ENCODE measurements at places on chromosomes 7 and 10. TPM values are rescaled to one million over a fixed set of nuclear protein-coding genes. Genes with fewer than 3 reads are reported as not detected.

The WDR86 gene
- not detected for total RNA-seq

The PIK3CG gene
- not detected for total RNA-seq

The HOXA2 gene
- under 0.01 TPM for total RNA-seq

The STMP1 gene
- total RNA-seq, result 15.0 TPM

The PTPRN2 gene
- 0.11 TPM for total RNA-seq

The SLC26A3 gene
- total RNA-seq, result not detected

The MYL7 gene
- total RNA-seq, result not detected

The INHBA gene
- 18.2 TPM for total RNA-seq

The UCN3 gene
- not detected for total RNA-seq

The MOGAT3 gene
- total RNA-seq, result not detected

The FFAR4 gene
- not detected for total RNA-seq

The GATA3 gene
- not detected for total RNA-seq
